ENCODE measurements at places on chromosomes 3 and 15.

DNA sequence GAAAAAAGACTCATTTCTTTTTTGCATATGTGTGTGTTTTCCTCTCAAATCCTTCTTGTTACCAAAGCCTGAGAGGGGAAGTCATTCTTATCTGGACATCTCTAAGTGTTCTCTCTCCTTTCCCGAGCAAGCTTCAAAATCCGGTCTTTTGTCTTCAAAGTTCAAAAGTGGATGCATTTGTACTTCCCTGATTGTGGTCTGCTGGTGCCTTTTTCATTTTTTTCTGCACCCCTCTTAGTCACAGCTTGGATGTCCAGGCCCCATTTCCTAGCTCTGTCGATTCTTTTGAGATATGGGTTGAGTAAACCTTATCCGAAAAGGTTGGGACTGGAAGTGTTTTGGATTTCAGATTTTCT is 34.8 kb downstream of the EHD4 start:
- DNase-seq, result no peak

GRCh38 chr15:87589134-87589533 is 667.4 kb downstream of the NTRK3 start:
- no peak for DNase-seq

- DNase-seq, result peak; percentile 25
Measured at GRCh38 chr3:16885593-16886302, 993 bp downstream of the PLCL2 start.

DNA sequence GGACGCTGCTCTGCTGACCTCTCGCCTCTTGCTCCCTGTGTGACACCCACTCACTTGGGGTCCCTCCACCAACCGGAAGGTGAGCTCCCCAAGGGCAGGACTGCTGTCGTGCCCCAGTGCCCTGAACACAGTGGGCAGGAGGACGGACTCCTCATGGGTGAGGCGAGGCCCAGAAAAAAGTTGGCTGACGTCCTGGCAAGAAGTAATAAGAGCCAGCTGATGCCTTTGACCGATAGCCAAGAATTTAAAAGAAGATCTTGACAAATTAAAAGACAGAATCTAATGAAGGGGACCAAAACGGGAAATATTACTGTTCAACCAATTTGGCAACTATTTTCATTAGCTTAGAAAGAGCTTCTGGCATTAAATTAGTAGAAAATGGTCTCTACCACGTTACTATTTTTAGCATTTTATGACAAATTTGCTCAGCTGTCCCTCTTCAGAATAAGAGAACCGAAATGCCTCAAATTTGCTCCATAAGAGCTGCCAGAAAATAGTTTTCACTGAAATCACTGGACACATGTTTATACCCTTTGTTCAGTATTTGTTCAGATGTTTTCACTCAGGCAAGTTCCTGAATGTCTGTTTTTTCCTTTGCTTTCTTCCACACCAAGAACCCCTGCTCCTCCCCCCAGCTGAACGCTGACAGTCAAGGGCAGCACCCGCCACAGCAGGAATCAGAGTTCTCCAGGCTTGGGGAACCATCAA is 60.5 kb downstream of the XXYLT1 start:
- no peak for DNase-seq

DNA sequence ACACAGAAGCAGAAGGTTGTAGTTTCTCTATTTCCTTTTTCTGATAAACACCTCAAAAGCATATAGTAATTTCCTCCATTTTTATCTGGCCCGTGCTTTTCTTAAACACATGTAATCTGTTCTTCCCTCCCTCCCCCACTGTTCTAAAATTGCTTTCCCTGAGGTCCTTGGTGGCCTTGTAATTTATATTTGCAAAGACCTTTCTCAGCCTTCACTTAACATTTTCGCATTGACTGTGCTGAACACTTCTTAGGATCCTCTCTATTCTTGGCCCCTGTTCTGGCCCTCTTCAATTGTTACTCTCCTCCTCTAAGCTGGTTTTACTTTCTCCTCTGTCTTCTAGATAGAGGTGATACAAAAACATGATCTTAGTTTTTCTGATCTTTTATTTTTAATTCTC is 28.3 kb downstream of the GAP43 start:
- DNase-seq, result no peak

- no peak for DNase-seq
Measured at GRCh38 chr3:123664753-123665152, 79.9 kb upstream of the HACD2 start.

GRCh38 chr3:117091676-117092075 is 382.1 kb downstream of the TUSC7 start:
- DNase-seq, result no peak

- no peak for DNase-seq
Measured at GRCh38 chr3:29137601-29138000, 143.3 kb upstream of the RBMS3 start.

DNA sequence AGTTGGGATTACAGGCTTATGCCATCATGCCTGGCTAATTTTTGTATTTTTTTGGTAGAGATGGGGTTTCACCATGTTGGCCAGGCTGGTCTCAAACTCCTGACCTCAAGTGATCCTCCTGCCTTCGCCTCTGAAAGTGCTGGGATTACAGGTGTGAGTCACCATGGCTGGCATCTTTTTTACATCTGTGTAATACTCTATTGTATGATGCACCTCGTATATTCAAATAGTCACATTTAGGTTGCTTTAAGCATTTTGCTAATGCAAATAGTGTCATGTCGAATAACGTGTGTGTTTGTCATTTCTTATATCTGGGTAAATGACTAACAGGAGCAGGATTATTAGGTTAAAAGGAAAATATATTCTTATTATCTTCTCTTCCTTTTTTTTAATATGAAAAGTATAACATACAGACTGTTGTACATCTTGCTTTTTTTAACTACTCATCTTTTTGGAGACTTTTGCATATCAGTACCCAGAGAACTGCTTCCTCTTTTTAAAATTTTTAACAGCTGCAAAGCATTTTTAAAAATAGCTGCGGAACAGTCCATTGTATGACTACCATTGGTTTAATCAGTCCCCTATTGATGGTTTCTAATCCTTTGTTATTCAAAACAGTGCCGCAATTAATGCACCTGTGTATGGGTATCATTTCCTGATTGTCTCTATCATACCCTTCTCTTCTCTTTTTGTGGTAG is 13.4 kb downstream of the SCAMP5 start:
- DNase-seq, result no peak

DNA sequence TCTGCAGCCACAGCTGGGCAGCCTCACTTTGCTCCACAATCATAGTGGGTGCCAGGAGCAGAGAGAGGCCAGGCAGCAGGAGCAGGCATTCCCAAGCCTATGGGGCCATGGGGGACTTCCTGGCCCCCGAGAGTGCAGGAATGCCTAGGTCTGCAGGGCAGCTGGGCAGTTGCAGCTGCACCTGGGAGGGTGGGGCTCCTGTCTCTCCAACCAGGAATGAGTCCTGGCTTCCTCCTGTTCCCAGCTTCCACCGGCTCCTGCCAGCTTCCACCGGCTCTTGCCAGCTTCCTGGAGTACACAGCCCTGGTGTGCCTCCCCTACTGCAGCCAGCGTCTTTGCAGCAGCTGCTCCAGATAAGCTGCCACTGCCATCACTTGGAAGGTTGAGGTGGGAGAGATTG is 86.3 kb upstream of the CDV3 start:
- no peak for DNase-seq

GRCh38 chr3:113166719-113167492 is 44.5 kb upstream of the BOC start:
- DNase-seq, result no peak

DNA sequence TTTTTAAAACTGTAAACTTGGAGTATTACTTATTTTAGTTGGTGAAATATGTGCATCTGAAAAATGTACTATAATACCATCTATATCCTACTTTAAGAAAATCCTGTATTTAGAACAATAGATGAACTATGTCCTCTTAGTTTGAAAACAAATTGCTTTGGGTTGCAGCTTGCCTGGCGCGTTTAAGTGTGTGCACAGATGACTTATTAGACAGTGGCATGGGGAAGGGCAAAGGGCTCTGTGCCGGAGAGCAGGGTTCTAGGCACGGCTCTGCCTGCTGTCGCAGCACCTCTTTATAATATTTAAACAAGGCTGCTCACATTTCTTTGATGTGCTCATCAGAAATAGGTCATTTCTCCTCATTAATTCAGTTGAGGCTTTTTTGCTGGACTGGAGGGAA is 10.0 kb downstream of the PXK start:
- DNase-seq, result no peak

- DNase-seq, result no peak
Measured at GRCh38 chr3:37700466-37701248, 161.0 kb upstream of the CTDSPL start.

DNA sequence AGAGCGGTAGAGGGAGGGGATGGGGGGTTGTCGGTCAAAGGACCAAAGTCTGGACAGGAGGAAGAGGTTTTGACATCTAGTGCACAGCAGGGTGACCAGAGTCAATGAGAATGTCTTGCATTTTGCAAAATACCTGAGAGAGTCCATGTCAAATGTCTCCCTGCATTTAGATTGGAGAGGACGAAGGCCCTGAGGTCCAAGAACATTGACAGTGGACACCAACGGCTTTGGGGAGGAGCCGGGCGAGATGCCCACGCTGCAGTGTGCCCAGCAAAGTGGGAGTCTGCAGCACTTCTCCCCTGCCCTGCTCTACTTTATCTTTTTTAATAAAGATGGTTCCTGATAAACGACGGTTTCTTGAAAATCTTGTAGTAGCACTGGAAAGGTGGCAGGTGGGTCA is 67.4 kb upstream of the TAMM41 start:
- DNase-seq, result no peak

DNA sequence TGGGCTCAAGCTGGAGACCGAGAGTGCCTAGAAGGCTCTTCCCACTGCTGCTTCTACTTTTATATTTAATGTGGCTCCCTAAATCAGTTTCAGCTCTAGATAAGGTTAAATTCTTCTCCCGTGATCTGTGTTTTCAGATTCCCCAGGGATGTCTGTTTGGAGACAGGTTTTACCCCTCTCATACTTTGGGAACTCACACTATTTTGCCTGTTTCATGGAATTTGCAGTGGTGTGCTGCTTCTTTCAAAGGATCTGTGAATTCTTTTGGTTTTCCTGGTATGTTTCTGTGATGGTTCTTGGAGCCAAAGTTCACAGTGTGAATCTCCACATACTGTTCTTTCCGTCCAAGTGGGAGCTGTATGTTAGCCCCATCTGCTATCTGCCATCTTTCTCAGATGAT is 238.3 kb upstream of the SLITRK3 start:
- DNase-seq, result no peak

GRCh38 chr15:81373176-81373575 is 837 bp downstream of the TMC3 start:
- no peak for DNase-seq

DNA sequence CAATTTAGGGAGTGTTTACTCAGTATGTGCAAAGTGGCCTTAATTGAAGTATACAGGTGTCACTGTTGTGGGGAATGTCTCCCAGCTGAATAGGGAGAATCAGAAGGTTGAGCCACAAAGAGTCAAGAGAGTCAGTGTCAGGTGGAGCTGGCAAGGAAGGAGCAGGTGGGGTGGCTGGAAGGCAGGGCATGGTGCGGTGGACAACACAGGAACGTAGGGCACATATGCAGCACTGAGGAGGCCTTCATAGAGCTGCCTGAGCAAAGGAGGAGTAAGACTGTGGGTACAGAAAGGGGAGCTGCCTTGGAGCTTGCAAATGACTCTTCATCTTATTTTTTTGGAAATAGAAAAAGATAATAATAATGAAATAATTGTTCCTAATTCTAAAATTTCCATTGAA is 20.0 kb downstream of the ARHGEF3 start:
- DNase-seq, result no peak

DNA sequence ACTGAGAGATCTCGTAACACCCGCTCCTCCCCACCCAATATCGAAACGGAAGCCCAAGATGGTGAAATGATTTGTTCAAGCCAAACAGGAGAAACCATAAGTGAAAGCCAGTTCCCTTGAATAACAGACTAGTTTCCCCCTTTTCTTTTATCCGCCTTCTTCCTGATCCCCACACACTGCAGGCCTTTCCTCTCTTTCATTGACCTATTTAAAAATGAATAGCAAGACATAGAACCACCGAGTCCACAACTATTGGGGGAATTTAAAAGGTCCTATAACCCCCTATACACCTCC is 382 bp upstream of the COX17 start:
- no peak for DNase-seq

DNA sequence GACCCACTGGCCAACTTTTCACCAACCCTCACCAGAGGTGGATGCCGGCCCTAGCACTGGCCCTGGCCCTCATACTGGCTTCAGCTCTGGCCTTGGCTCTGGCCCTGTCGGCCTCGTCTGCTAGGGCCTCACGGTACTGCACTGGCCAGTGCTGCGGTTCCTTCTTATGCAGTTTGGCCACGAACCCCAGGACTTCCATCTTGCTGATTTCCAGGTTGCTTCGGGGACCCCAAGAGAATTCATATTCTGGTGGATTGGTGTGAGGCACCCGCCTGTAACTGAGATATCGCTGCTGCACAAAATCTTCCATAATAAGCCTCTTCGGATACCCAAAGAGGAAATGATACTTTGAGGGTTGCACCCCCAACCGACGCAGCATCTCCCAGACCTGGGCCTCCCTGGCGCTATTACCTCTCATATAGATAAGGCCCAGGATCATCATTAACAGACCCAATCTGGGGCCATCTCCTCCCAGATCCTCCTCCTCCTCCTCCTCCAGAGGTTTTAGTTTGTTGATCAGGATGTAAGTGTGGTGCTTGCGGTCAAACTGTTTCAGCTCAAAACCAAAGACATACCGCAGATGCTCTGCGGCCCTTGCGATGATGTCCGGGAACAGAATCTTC is 883 bp downstream of the MAGEF1 start:
- peak; percentile 6 for DNase-seq

GRCh38 chr3:177523067-177523675 is 325.9 kb upstream of the TBL1XR1 start:
- no peak for DNase-seq

DNA sequence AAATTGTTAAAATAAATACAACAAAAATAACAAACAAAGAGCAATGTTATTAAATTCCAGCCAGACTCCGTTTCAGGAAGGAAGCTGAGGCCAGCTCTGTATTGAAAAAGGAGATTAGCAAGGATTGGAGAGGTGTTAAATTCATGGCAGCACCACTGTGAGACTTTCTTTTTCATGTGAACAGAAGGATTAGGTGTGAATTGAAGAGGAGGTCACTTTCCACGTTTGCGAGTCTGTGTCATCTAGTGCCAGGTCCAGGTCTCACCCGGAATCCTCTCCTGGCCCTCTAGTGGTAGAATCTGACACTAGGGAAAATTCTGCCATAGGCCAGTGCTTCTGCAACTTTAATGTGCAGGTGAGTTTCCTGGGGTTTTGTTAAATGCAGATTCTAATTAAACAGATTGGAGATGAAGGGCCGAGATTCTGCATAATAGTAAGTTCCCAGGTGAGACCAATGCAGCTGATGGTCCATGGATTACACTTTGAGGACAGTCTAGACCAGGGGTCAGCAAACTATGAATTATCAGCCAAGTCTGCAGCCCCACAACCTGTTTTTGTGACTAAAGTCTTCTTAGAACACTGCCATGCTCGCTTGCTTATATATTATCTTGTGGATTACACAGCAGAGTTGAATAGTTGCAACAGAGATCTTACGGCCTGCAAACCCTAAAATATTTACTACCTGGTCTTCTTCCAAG is 9.2 kb upstream of the SLC6A1 start:
- DNase-seq, result peak; percentile 49

DNA sequence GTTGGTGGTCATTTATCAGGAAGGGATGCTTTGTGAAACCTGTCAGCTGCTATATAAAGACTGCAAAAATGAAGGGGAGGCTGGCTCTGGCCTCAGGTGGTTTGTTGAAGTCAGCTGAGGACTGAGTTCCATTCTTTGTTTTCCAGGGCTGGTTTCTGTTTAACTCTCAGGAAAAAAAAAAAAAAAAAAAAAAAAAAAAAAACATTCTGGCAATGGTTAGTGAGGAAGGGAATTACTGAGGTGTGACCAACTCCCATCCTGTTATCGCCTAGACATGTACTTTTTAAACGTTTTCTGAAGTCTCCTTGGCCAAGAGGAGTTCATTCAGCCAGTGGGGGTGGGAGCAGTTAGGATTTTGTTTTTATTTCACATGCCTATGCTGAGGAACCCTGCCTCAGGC is 316.3 kb downstream of the OXSM start:
- DNase-seq, result no peak

Measured in ACHN (cell line).